ENCODE measurements at places on chromosomes 4 and X.
A peak's percentile ranks its signal among the peaks of the same experiment; 100 is the strongest.

GRCh38 chr4:74543983-74544382 is 99.0 kb downstream of the AREG start:
- DNase-seq = no peak

GRCh38 chr4:160184884-160185283 is 1082.0 kb downstream of the RAPGEF2 start:
- no peak for DNase-seq

DNA sequence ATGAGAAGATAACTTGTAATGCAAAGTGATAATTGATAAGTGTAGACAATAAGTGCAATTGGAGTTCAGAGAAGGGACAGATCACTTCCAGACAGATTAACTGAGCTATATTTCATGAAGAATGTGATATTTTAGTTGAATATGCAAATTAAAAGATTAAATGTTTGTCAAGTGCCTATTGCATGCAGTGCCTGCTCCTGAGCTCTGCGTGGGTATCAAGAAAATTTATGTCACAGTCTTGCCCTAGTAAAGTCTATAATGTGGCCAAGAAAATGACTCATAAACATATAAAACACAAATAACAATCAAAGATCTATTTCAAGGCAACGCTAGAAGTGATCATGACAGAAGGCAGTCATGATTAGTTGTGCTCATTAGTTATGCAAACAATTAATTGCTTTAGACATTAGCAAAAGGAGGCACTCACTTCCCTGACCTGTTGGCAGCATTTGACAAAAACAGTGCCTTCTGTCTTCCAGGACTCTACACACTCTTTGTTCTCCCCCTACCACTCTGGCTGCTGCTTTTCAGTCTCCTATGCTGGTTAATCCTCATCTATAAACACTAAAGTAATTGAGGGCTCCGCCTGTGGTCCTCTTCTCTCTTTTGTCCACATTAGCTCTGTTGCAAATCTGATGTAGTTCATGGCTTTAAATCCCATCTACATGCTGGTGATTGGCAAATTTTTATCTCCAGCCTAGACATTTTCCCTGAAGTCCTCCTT is 47.7 kb downstream of the ARHGEF38 start:
- no peak for DNase-seq

GRCh38 chr4:15213302-15213970 is 211.2 kb downstream of the CPEB2 start:
- no peak for DNase-seq

DNA sequence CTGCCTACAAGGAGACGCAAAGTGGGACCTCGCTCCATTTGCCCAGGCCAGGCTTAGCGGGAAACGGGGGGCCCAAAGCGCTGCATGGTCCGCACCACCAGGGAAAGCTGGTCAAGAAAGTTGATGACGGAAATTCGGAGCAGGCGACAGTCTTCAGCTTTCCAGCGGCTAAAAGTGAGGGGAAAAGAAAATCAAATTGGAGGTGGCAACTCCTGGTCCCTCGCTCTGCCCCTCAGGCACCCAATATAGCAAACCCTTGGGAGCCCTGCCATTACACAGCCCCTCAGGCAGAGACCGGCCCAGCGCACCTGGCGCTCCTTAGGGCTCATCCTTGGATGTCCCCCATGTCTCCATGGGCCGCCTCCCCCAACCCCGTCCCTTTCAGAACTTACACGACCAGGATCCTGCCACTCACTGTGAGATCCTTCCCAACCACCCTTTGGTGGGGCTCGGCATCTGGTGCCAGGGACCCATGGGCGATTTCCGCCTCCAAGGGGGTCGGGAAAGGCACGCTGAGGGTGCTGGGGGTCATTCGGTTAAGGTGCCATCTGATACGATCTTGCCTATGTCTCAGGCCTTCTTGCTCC is 1.1 kb downstream of the LAGE3 start:
- DNase-seq = no peak

DNA sequence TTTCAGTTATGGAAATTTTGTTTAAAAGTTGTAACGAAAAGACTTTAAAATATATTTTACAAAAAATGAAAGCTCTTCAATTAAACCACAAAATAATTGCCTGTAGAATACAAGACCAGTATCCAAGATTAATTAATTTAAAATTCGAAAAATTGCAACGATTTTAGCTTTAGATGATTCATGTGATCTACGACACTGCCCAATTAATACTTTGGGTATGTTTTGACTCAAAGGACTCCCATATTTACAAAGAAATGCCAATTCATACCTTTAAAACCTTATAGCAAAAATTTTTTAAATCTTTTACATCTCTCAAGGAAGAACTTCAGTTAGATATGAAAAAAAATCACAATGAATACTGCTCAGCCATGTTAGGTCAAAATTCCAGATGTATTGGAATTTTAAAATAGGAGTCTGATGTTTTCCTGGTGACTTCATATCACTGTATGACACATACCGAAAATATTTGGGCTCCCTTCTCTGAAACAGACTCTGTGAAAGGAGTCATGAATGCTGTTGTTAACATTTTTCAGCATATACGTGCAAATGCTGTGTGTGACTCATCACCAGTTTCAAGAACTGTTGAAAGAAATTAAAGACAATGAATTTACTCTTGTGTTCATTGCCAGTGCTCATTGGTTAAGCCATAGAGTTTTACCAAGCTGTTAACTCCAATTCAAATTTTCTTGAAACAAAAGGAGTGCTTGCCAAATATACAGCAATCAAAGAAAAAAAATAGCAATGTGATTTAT is 13.8 kb upstream of the SMS start:
- no peak for DNase-seq

DNA sequence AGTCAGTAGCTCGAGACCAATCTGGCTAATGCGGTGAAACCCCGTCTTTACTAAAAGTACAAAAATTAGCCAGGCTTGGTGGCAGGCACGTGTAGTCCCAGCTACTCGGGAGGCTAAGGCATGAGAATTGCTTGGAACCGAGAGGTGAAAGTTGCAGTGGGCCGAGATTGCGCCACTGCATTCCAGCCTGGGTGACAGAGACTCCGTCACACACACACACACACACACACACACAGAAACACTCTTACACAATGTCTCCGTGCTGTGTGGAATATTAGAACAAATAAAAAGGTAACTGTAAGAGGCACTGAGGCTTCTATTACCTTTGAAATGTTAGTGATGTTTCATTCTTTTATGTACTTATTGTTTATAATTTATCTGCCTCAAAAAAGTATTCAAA is 326.6 kb downstream of the GPAT3 start:
- DNase-seq = no peak

DNA sequence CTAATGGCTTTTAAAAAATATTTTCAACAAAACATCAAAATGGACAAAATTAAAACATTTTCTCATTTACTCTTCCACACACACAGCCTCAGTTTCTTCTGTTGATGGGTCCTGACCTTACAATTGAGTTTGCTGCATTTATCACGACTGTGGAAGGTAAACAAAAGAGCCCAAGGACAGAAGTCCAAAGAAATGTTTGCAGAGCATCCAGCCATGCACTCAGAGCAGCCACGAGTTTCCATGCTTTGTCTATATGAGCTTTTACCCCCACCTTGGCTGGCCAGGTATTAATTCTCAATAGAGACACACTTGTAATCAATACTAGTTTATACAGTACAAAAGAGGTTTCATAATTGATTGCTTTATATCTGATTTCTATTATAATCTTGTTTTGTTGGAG is 85.0 kb upstream of the WDFY3 start:
- DNase-seq = no peak

GRCh38 chr4:39846120-39846519 is 131.6 kb downstream of the PDS5A start:
- DNase-seq = no peak

DNA sequence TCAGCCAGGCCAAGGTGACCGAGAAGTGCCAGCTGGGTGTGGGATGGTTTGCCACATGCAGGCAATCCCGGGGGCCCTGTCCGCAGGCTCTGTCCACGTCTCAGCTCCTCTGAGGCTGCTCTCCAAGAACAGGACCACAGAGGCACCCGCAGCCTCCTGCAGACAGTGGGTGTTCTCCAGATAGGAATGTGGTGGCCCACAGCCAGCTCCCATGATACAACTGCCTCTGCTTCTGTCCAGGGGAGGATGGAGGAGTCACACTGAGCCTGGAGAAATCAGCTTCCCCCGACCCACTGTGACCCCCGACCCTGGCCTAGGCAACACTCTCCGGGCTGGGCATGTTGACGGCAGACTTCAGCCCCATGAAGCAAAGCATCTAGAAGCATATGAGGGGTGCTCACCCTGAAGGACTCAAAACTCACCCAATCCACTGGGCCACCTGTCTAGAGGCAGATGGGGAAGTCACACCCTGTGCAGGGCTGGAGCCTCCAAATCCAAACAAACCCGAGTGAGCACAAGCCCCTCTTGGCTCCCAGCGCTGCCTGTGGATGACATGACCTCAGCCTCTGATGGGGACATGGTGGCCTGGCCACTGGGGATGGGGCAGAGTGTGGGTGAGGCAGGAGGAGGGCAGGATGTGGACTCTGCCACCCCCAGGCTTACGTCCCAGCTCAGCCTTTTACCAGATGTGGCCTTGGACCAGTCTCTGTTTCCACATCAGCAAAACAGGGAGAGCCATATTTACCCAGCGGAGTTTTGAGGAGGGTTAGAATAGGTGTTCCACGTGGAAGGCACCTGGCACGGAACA is 102.3 kb downstream of the PSAPL1 start:
- DNase-seq = no peak

DNA sequence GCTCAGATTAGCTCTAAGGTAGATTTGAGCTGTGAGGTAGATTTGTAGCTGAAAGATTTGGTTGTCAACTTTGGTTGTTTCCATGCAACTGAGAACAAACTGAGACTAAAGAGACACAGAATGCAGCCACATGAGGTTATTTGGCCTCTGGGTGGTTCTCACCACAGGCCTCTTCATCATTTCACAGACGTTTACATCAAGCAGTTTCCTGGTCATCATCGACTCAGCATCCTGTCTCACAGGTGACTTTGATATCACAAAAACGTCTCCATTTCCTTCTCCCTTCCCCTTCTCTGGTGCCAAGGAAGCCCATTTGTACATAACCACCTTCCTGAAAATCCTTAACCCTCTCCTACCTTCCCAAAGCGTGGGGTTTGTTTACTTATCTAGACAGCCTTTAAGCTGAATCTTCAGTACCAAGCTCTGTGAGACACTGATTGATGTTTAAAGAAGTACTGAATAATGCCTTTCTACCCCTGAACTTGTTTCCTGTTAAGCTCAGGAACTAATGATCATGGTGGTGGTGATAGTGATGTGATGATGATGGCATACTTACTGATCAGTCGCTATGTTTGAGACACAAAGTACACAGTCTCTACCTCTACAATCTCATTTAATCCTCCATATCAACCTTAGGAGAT is 81.9 kb downstream of the FAM114A1 start:
- peak; percentile 41 for DNase-seq

DNA sequence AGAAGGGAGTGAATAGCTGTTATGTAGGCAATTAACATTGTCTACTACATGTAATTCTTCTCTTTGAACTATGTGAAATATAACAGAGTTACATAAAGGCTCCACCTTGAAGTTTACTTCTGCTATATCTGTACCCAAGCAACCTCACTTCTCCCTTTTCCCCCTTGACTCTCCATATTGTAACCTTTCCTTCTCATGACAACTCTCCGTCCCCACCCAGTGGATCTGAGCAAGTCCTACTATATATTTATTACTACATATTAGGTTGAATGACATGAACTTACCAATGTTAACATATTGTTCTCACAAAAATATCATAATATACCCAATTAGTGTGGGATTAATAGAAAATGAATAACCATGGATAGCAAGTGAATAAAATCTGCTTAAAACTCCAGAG is 93.2 kb upstream of the ATP8A1 start:
- DNase-seq = peak; percentile 82

- peak; percentile 49 for DNase-seq
Observed at GRCh38 chrX:109952985-109953905, 49.7 kb upstream of the TMEM164 start.

DNA sequence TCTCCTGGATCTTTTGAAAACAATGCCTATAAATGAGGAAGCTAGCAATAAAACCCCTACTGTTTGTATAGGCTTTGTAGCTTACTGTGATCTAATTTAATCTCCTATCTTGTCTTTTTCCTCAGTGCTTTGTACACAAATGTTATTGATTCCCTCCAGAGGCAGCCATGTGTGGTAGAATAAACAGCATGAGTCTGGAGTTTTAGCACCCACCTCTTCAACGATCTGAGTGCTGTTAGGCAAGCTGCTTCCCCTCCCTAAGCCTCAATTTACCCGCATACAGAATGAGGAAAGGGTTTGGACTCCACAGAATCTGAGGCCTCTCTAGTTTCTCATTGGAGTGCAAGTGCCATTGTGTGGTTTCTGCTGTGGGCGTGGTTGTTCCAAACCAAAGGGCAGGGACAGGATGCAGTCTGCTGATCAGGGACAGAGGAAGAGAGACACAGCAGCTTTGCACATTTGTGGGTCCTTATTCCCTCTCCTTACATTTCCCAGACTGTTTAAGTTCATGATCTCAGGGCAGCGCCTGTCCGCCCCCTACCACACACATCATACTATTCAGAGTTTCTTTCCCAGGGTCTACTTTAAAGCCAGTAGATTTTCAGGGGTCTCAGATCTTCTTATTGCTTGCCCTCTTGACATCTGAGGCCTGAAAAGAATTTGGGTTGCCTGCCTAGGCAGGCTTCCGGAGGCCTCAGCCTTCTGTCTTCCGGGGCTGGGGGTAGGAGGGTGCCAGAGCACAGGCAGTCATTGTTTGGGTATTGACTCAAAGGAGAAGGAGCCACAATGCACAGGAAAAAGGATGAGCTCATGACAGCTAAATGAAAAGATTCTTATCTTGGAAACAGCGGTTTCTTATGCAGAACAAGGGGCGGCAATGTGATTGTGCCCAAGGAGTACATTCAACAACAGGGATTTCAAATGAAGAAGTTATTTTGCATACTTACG is 114.9 kb upstream of the TEX13D start:
- DNase-seq = peak; percentile 79

- no peak for DNase-seq
Observed at GRCh38 chrX:68719904-68720614, 72.6 kb downstream of the STARD8 start.

DNA sequence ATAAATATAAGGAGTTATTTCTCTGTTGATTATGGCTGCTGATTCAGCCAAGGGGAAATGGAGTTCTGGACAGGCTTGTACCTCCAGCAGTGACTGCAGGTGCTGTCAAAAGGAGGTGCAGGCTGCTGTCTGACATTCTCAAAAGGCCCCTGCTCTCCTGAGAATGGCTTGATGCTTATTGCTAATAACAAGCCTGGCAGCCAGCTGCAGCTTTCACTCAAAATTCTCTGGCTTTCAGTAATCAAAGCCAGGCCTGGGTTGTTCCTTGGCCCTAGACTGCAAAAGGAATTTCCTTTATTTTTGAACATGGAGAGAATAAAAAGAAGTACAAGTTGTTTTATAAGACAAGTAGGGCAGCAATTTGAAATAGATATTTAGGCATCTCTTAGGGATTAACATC is 575.9 kb downstream of the MID1IP1 start:
- no peak for DNase-seq

- DNase-seq = no peak
Observed at GRCh38 chr4:38129460-38130227, 169.4 kb downstream of the PTTG2 start.

DNA sequence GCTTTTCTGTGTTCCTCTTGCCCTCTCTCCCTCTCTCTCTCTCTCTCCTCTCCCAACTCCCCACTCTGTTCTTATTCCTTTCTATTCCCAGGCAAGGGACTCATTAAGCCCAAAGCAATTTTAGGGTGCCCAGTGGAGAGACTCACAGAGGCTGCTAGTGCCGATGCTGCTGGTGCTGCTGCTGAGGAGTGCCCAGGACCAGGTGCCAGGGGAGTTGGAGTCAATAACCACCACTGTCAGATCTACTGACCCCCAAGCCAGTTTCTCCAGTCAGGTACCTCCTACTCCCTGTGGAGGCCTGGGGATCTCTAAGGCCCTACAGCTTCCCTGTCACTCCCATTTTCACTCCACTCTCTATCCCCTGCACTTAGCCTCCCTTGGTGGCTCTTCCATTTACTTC is 54.2 kb upstream of the LAS1L start:
- DNase-seq = no peak

- DNase-seq = peak; percentile 93
Observed at GRCh38 chrX:149540131-149540620, 636 bp upstream of the EOLA1 start.

Measured in hematopoietic multipotent progenitor cell (in vitro differentiated cells).